ENCODE measurements at places on chromosomes 4 and X.

DNA sequence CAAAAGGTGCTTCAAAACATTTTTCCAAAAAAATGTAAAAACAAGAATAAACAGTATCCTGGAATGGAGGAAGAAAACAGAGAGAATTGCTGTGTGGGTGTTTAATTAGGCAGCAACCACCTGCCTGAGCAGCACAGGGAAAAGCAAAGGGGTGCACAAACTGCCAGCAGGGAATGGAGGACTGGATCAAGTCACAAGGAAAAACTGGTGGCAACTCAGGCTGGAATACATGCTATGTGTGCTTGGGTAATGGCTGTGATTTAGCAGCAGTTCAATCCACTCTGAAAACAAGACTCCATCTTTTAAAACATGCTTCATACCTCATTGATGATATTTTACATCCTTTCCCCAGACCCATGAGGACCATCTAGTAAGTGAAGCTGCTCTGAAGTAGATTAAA, 179.5 kb downstream of the HS6ST2 start:
- DNase-seq: no peak

DNA sequence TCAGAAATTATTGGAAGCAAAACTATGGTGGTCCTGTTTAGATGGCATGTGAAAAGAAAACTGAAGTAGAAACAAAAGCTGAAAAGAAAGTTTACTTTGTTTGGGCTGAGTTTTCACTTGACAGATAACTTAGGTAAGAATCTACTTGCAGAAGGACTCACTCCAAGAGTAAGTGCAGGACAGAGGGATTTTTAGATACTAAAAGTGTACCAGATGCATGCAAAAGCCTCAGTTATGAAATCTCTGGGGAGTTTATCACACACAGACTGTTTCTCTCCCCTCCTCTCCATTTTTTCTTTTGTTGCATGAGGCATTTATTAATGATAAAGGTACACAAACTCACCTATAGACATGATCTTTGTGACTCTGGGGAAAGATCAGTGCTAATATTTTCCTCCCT, 127.5 kb upstream of the GIMD1 start:
- DNase-seq: no peak

- no peak for DNase-seq
Measured at GRCh38 chrX:23396263-23396662, 61.6 kb downstream of the PTCHD1 start.

GRCh38 chr4:153398713-153399112, 54.2 kb downstream of the MND1 start:
- DNase-seq: no peak

- DNase-seq: no peak
Measured at GRCh38 chr4:176845636-176846035, 52.9 kb upstream of the VEGFC start.

GRCh38 chr4:155604718-155605626, 61.7 kb upstream of the GUCY1A1 start:
- no peak for DNase-seq

DNA sequence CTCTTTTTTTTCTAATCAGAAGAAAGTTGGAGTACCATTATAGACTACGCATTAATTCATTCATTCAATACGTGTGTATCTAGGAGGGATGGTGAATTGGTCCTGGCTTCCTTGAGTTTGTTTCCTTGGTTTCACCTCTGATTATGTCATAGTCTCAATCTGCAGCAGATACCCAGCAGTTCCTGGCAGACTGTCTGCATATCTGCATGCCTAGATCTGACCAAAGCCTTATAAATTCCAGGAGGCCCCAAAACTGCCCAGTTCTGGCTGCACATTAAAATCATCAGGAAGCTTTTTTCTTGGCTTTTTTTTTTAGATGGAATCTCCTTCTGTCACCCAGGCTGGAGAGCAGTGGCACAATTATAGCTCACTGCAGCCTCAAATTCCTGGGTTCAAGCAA, 27.2 kb upstream of the SLC34A2 start:
- DNase-seq: no peak

- DNase-seq: no peak
Measured at GRCh38 chrX:15438332-15438731, 54.1 kb upstream of the VEGFD start.

DNA sequence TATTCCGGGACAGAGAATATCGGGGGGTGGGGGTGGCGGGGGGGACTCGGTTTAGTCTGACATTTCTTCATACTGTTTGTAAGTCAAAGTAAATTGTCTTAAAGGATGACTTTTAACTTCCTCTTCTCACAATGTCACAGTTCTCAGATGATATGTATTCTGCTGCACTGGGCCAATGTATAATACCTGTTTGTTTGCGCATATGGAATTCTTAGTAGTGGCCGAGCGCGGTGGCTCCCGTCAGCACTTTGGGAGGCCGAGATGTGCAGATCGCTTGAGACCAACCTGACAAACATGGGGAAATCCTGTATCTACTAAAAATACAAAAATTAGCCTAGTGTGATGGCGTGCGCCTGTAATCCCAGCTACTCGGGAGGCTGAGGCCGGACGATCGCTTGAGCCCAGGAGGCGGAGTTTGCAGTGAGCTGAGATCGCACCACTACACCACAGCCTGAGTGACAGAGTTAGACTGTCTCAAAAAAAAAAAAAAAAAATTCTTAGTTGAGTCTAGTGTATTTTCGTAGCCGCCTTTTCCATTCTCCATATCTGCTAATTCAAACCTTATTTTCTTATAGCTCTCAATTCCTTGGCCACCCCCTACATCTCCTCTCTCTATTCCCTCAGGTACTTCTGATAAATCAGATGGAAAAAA, 851 bp downstream of the POLR2B start:
- peak; percentile 10 for DNase-seq

GRCh38 chr4:56301181-56301996, 85.9 kb downstream of the AASDH start:
- peak; percentile 32 for DNase-seq

- DNase-seq: no peak
Measured at GRCh38 chrX:115561605-115562479, 868 bp downstream of the PLS3 start.

DNA sequence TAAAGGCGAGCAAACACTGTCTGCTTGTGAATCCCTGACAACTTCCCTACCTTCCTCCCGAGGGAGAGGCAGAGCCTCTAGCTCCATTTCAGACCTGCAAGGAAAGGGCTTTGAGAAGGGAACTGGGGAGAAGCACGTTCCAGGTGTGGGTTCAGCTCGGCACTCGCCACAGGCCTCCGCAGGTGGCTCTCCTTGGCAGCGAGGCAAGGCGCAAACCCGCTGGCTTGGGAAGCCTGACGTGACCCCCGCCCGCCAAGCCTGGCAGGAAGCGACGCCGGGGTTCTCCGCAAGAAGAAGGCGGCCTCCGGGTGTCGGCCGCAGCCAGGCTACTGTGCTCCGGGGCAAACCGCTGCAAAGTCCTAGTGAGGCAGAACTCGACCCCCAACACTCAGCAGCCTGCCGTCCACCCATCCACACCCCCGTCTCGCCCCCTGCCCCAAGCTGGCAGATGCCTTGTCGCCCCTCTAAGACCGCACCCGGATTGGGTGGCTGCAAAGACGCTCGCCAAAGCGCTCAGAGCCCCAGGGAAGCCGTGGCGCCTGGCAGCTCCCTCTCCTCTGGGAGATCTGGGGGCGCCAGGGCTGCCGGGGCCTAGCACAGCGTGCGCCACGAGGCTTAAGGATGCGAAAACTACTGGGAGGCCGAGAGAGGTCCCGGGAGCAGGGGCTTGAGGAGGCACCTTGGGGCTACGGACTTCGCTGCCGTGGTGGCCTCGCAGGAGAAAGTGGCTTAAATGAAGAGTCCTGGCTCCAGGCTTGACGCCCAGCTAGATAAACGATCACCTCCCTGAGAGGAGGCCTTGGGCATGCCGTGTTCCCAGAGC, 21.8 kb downstream of the NKX3-2 start:
- DNase-seq: no peak

DNA sequence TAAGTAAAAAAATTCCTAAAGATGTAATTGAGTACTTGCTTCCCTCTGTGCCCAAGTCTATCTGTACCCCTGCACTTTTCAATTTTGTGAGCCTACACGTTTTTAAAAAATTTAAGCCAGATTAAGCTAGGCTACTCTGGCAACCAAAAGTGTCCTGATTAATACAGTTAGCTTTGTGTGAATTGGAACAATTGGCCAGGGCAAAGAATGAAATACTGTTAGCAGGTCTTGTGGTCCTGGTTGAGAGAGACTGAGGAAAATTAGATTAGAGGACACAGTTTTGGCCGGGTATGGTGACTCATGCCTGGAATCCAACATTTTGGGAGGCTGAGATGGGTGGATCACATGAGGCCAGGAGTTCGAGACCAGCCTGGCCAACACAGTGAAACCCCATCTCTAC, 293.3 kb downstream of the RAPGEF2 start:
- DNase-seq: no peak

DNA sequence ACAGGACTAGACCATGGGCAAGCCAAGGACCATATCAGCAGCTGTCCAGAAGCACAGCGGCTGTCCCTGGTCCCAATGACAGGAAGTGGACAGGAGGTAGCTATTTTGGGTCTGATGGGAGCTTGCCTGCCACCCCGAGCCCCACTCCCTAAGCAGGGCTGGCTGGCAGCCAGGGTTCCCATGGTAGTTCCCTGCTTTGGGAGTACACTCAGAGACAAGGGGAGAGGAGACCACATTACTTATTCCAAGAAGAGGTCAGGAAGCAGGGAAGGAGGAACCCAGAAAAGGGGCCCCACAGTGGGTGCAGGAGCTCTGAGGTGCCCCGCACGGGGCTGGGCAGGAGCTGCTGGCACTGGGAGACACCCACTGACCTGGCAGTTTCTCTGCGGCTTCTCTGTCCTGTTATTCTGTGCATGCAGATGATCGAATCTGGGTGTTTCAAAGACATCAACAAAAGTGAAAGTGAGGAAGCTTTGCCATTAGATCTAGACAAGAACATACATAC, 36.3 kb downstream of the HTT-AS start:
- DNase-seq: no peak

- no peak for DNase-seq
Measured at GRCh38 chr4:25163196-25163595, 2.9 kb upstream of the SEPSECS start.

GRCh38 chr4:60259781-60260180, 940.3 kb upstream of the ADGRL3 start:
- DNase-seq: no peak

- DNase-seq: no peak
Measured at GRCh38 chrX:23904096-23904495, 3.6 kb downstream of the APOO start.

DNA sequence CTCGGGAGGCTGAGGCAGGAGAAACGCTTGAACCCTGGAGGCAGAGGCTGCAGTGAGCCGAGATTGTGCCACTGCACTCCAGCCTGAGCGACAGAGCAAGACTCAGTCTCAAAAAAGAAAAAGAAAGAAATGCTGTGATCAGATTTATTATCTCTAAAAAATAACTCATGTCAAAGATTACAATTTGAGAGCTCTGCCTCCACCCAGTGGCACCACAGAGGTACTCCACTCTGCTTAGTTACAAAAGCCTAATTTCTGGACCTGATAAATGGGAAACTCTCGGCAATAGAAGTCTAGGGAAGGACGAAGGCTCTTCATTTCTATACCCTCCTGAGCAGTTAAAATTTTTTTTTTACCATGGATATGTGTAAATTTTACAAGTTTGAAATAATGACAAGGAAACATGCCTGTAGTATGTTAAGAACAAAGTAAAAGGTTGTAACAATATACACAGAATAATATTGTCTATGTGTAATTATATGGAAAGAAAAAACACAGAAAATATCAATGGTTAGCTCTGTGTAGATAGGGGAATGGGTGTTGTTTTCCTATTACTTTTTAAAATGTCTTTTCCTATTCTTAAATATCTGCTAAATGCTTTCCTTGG, 149.8 kb downstream of the STIM2 start:
- DNase-seq: peak; percentile 42

DNA sequence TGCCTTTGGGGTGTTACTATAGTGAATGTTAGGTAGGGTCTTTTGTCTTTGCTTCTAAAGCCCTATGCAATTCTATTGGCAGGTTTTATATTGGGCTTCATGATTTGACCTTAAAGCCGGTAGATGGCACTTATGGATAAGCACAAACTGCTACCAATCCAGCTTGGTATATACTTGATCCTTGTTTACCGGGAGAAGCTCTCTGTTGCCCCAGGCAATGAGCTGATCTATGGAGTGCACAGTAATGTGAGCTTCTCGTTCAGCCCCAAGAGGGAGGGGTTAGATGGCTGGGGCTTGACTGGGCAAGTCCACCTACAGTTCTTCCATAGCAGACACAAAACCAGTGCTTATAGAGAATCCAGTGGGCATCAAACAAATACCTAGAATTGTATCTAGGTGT, 287.2 kb upstream of the CT83 start:
- no peak for DNase-seq

DNA sequence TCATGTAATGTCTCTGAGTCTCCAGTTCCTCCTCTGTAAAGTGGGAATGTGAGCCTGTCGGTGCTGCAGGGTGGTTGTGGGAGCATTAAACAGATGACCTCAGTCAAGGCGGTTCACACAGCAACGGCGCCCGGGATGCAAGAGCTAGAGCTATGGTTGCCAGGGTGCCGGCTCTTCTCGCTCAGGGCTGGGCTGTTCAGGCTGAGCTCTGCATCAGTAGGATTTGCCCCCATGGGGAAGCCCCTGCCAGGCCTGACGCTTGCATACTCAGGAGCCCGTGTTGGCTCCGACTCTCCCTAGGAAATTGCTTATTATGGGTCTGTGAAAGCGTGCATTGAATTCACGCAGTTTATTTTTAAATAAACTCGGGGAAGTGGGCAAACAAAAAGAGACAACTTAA, 67.3 kb downstream of the PSAPL1 start:
- no peak for DNase-seq

DNA sequence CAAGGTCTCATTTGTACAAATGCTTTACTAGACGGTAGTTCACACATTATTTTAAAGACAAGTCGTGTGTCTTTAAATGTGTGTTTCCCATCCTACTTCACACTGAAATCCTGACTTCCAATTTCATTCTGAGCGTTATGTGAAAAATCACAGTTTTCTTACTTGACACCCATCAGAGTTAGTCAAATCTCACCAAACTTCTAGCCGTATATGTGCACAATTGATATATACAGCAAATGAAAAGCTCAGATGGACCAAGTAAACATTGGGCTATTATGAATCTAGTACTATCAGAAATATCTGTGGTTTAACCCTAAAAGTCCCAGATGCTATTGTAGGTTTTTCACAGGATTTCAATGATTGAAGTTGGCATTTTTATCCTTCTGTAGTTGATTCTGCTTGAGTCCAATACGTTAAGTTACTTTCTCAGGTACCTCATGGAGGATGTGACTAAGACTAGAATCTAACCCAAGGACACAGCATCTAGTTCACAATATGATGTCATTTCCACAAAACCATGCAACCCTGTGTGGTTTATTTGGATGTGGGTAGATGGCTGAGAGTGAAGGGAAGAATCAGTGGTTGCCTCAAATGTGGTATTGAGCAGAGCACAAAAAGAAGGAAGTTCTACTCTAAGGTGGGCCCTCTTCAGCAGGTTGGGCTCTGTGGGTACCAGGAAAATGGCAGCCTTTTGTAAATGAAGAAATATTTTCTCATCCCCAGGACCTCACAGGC, 22.1 kb upstream of the TRIM60 start:
- DNase-seq: no peak

Data from T-helper 9 cell (primary cell).